NCI-H2171 (cell line): ENCODE measurements at places on chromosomes 1 and 21.

DNA sequence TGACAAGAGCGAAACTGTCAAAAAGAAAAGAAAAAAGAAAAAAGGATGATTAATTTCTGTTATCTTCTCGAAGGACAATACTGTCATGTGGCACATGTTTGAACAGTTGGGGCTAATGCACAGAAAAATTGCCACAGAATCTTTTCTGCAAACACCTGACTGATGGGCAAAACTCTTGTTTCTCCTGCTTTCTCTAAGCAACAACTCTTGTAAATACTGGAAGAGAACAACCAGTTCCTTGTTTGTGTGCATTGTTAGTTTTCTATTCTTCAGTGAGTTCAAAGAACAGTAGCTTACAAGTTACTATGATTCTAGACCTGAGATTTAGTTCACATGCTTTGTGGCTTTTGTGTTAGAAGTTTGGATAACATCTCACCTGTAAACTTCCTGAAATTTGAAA is 60.7 kb downstream of the CDC14A start:
- no peak for DNase-seq

GRCh38 chr1:118563981-118564951 is 379.2 kb upstream of the SPAG17 start:
- DNase-seq: no peak

DNA sequence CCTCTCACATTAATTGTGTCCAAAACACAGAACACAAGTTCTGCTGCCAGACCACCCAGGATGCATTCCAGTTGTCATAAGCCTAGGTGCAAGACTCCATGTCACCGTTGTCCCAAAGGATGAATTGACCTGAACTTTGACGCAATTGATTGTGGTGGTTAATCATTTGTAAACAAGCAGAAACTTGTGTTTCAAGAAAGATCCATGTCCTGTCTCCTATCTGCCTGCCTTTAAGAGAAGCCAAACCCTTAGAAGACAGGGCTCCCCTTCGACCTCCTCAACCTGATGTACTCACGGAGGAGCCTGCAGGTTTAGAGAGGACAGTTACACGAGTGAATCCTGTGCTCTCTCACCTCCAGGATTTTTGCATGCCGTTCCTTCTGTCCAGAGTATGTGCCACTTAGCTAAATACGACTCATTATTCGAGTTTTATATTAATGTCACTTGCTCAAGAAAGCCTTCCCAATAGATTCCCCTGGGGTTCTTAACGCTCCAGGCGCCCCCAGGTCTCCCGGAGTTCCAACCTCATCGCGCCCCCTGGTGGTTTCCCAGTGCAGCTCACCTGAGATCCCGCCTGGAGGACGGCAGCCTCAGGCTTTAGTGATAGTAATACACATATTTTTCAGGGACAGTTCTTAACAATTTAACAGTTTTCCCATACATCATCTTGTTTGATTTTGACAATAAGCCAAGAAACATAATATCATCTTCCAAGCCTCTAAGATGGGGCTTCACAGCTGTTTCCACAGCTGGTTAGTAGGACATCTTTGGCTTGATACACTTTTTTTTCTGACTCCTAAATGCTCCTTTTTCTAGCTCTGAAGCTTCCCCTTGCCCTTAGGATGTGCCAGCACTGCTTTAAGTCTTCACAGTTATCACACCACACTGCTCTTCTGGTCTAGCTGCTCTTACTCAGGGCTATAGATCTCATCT is 2.4 kb upstream of the C8B start:
- no peak for DNase-seq

DNA sequence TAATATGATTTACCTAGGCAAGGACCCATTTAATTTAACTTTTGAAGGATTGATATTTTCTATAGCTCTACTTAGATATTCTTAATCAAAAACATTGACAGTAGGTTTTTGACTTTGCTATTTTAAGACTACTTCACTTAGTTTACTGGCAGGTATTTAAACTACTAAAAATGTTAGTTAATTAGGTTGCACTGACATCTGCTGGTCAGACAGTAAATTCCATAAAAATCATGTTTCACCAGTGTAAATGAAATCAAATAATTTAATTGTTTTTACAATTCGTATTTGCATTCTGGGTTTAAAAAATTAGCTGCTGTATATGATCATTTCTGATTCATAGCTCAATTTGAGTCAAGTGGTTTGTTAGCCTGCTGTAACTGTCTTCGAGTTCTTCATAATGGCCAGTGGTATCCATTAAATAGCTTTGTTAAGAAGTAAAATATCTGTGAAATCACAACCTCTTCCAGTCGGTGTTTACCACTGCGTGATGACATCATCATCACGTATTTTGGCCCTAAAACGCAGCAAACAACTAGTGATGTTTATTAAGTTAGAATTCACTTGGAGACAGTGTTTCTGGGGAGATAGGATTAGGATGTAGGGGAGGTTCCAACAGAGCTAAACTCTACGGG is 26.2 kb downstream of the EXTL2 start:
- DNase-seq: no peak

- no peak for DNase-seq
Measured at GRCh38 chr21:45030682-45031570, 43.5 kb upstream of the ADARB1 start.

- peak; percentile 20 for DNase-seq
Measured at GRCh38 chr1:98051065-98051675, 130.3 kb upstream of the DPYD start.

DNA sequence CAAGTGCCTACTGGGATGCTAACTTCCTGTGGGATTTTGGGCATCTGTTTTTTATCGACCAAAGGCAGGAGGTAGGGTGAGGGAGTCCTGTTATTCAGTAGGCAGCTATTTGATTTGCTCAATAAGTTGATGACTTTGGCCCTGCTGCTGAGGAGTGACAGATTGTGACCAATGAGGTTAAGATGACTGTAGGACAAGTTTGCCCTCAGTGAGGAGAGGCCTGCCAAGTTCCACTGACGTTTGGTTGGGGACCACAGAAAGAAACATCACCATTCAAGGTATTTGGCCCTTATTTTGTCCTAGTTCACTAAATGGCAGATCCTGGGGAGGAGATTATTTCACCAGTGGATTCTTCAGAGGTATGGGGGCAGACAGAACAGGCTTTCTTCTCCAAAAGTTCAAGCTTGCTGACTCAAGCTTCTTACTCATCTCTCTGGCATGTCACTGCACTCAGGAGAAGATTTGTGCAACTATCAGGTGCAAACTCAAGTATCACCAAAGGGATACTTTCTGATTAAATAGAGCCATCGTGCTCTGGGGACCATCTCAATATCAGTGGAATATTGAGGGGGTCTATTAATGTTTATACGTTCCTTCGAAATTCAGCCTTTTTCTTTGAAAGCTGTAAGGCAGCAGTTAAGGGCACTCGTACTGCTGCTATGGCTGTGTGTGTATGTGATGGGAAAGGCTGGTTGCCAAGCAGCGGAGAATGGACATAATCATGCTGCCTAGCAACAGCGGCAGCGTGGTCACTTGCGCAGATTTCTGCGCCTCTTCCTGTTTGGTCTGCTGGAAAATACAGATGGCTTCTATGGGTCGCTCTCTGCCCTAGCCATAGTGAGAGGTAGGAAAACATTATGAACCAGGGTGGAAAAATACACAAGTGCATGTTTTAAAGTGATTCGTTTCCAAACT is 78.7 kb downstream of the PBX1 start:
- DNase-seq: no peak

- no peak for DNase-seq
Measured at GRCh38 chr1:8127171-8127641, 101.1 kb upstream of the ERRFI1 start.

DNA sequence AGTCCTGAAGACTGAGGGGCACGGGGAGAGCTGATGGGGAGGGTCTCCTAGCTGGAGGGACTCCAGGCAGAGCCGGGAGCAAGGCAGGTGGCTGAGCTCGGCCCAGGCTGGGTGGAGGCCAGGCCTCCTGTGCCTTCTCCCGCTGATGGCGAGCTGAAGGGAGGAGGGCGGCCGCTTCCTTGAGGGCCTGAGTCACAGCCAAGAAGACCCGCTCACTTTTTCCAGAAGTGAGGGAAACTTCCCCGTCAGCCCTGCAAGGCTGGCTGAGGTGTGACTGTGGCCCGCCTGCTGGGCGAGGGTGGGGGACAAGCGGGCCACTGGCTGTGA is 1.7 kb upstream of the VWA1 start:
- DNase-seq: no peak

DNA sequence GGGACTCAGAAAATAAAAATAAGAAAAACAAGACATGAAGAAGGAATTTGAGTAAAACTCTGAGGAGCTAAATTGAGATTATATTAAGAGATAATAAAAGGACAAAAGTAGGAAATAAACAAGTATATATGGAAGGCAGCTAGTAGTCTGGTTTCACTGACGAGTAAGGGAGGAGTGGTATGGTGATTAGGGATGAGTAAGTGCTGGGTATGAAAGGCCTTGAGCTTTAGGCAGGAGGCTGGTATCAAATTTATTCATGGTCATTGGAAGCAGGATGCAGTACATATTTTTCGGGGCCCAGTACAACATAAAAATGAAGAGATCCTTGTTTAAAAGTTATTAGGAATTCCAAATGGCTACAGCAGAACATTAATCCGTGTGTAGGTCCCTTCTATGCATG is 789.7 kb upstream of the PRMT6 start:
- no peak for DNase-seq

- no peak for DNase-seq
Measured at GRCh38 chr1:153058154-153058553, 842 bp upstream of the SPRR2A start.

DNA sequence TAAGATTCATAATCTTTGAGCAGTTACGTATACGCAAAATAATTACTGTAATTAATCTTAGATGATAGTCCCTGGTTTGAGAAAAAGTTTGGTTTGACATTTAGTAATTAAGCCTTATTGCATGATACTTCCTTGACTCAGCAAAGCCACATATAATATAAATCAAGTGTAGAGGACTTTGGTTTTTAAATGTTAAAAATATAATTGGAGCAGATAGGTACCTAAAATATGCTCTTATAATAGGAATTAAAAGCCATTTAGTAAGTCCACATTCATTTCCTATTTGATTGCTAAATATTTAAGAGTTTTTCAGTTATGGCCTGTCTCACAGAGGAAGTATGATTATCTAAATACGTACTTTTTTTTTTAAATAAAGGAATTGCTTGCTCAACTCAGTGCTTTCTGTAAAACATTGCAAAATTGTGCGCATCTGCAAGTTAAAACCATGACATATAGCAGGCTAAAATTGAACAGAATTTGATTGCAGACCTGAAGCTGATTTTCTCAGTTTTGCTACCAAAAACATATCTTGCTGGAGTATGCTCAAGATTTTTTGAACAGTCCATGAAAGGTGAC is 20.4 kb downstream of the RPE65 start:
- DNase-seq: no peak

DNA sequence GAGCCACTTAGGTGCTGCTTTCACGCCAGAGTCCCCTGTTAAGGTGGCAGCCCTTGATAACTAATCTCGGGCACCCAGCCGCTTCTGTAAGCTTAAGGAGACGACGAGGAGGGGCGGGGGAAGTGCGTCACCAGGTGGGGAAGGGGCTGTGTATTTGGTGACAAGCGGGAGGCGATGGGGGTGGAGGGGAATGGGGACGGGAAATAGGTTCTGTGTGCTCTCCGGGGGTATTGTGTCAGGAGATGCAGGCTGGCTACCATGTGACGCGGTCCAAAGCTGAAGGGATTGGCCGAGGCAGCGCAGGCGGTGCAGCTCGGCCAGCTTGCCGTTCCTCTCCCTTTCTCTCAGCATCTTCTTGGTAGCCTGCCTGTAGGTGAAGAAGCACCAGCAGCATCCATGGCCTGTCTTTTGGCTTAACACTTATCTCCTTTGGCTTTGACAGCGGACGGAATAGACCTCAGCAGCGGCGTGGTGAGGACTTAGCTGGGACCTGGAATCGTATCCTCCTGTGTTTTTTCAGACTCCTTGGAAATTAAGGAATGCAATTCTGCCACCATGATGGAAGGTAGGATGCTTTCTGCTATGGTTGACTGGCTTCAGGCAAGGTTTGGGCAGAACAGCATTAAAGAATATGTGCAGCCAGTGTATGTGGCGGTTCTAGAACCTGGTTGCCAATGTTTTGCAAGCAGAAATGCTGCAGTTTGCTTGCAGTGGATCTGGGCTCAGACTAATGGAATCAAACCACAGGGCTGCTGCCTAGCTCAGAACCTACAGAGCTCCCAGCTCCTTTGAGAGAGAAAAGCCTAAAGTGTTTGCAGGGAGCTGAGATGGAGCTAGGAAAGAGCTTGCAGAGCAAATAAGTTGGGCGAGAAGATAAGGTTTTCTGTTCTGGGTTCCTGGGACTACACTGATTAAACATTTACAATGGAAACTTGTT is at the start of gene SGIP1:
TSS of gene SGIP1 (plus strand) at position 350 of the 937 bp plus-strand sequence. CDS start at position 556, 206 bp downstream.
- DNase-seq: no peak

DNA sequence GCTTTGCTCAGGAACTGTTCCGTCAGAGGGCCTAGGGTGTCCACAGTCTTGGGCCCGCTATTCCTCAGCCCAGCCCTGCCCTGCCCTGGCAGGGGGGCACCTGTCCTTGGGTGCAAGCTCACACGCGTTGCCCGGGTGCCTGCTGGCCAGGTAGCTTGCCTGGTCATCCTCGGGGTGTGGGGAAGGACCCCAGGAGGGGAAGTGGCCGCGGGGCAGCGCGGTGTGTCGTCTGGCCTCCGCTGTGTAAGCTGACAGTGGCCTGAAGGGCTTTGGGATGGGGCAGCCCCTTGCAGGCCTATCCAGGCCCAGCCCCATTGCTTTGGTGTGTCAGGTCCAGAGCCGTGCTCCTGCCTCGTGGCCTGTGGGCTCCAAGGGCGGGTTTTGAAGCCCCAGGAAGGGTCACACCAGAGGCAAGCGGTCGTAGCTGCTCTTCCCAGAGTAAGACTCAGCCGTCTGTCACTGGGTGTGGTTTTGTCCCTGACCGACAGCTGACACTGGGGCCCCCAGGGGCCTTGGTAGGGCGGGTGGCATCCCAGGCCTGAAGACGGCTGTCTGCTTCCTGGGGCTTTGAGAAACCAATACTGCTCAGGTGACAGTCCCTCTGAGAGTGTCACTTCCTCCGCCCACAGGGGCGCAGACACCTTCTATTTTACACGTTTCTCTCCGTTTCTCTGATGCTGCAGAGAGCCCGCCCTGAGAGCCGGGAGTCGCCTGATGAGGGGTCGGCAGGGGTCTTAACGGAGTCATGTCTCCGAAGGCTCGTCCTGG is 72.1 kb downstream of the SKI start:
- DNase-seq: no peak

- DNase-seq: no peak
Measured at GRCh38 chr1:36320291-36320761, 3.1 kb downstream of the EVA1B start.

DNA sequence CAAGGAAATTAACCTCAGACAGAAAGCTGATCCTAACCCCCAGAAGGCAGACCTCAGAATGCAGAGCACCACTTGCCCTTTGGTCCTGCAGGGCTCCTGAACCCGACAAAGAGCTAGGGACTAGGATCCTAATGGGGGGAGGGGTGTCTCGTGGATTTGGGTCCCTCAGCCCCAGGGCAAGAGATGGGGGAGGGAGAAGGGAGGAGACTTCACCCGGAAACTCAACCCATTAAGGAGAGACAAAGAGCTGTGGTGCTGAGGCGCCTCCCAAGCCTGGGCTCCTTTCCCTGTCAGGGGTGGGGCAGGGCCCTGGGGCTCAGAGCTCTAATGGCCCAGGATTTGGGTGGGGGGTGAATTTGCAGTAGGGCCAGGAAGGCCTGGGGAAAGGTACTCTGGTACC is 2.9 kb downstream of the NECTIN4 start:
- DNase-seq: no peak
